Right renal cortex interstitium (tissue), 3 donors: ENCODE measurements at places on chromosomes 5 and 9. TPM values are rescaled to one million over a fixed set of nuclear protein-coding genes. Genes with fewer than 3 reads are reported as not detected.

- DNase-seq, result no peak
Measured at GRCh38 chr5:57495285-57496086, 12.9 kb upstream of the ACTBL2 start.

GRCh38 chr9:6562871-6563430, 82.6 kb downstream of the GLDC start:
- no peak for DNase-seq

DNA sequence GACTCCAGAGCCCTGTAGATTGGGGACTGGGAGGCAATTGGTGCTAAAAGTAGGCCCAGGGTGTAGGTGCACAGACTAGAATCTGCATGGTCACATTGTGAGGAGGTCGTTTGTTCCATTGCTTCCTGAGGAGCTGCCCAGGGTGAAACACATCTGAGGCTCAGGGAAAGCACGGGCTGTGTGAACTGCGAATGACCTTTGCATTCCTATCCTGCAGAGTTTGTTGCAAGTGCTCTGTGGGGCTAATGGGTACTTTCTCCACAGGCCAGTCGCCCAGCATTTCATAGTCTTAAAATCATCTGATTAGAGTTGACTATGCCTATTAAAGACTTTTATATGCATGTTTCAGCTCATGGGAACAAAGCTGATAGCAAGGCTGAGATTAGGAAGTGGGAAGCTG, 14.4 kb upstream of the SLC46A2 start:
- no peak for DNase-seq

DNA sequence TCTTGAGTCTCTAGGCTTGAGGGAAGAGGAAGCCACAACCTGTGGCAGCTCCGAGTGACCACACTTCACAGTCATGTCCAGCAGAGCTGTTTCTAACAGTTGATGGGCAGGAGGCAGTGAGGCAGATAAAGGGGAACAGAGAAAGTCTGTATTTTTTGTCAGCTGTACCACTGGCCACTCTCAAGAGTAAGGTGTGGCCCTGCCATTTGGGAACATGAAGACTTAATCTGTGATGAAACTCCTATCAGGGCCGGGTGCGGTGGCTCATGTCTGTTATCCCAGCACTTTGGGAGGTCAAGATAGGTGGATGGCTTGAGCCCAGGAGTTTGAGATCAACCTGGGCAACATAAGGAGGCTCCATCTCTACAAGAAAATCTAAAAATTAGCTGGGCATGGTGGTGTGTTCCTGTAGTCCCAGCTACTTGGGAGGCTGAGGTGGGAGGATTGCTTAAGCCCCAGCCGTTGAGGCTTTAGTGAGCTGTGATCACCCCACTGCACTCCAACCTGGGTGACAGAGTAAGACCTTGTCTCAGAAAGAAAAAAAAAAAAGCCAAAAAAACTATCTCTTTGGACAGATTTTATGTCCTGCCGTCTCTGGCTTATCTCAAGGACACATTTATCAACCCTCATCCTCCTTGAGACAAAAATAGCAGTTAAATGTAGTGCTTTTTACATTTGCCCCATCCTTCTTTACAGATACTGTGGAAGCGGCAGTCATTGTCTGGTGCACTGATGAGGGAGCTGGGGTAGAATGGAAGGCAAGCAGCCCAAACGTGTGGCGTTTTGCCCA, 11.9 kb upstream of the COL15A1 start:
- DNase-seq, result no peak

DNA sequence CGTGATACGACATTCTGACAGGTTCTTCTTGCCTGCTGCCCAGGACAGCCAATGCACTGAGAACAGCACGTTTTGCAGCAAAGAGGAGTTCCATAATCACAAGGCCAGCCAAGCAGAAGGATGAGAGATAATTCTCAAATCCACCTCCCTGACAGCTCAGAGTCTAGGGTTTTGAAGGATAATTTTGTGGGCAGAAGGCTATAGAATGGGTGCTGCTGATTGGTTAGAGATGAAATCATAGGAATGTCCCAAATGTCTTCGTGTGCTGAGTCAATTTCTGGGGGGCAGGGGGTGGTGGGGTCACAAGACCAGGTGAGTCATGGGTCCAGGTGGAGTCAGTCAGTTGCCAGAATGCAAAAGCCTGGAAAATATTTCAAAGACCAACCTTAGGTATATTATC, 175.5 kb upstream of the SLC30A5 start:
- DNase-seq, result no peak

GRCh38 chr5:172140120-172140519, 47.9 kb downstream of the STK10 start:
- no peak for DNase-seq

GRCh38 chr9:15915711-15916110, 362.9 kb downstream of the CCDC171 start:
- DNase-seq, result no peak

DNA sequence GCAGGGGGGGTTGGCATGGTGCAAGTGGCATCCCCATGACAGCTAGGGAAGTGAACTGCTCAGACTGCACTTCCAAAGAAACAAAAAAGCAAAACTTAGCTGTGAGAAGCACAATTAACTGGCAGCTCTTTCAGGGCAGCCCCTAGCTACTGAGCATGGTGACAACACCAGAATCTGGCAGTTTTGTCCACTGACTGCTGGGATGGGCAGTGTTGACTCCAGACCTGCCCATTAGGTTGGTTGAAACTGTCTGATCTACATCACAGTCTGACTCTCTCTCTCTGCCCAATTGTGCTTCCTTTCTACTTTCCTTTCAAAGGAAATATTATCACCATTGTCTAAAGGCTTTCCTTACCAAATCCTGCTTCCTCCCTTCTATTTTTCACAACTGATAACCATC, 12.5 kb upstream of the RAD23B start:
- DNase-seq, result no peak

DNA sequence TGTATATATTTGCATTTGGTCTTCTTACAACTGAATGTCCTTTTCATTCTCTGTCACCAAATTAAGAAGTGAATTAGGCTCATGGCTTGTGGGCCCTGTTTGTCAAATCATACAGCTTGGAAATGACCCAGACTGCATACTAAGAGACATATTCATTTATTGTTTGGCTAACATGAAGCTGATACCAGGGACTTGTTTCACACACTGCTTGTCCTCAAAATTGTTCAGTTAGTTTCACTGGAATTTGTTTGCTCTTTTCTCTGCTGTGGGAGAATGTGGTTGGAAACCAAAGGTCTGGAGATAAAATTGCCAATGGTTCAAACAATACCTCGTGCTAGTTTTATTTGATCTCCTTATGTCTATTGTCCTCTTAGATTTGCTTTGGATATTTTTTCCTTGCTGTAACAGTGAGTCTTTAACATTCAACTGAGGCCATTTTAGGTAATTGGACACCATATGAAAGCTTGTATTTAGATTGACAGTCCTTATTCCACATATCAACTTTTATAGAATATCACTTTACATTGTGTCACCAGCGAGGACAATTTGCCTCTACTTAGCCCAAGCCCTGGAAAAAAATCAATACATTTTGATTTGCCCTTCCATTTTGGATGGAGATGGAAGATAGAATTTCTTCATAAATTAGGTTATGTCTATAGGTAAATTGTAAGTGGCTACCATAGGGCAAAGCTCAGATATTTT, 144.3 kb upstream of the MTAP start:
- DNase-seq, result no peak

DNA sequence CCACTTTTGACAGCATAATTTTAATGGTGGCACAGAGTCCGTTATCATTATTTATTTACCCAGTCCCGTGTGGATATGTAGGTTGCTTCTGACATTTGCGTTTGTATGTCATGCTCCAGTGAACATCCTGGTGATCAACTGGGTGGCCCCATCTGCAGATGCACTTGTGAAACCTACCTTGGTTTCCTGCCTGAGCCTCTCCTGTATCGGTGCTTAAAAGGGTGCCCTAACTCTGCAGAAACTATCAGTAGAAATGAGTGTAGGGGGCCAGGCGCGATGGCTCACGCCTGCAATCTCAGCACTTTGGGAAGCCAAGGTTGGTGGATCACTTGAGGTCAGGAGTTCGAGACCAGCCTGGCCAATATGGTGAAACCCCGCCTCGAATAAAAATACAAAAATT, 92.1 kb upstream of the IER5L start:
- no peak for DNase-seq

DNA sequence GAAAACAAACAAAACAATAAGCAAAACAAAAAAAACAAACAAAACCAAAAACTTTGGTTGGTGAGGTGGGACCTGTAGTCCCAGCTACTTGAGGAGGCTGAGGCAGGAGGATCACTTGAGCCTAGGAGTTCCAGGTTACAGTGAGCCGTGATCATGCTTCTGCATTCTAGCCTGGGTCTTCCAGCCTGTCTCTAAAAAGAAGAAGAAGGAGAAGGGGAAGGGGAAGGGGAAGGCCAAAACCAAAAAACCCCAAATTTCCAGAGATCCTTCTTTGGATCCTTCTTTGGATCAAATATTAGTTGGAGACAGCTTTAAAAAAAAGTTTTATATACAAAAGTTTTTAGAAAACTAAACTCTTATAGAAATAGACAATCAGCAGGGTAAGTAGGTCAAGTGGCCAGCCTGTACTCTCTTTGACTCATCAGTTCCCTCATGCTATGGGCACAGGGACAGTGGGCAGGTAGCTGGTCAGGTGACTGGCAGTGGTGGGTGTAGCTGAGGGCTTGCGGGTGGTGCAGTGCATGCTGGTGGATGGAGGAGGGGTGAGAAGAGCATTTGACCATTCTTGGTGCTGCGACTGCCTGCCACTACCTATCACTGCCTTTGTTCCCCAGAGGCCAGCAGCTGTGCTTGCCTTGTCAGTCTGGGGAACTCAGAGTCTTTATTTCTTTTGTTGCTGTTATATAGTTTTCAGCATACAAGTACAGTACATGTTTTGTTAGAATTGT, 12.6 kb downstream of the RCL1 start:
- no peak for DNase-seq

- no peak for DNase-seq
Measured at GRCh38 chr9:110072597-110073355, 135.2 kb downstream of the C9orf152 start.

Gene SLC36A2
- 6.2 TPM for polyA plus RNA-seq

Gene LRRC19
- polyA plus RNA-seq, result 13.4 TPM

Gene PCDHGA7
- polyA plus RNA-seq, result 2.3 TPM

Gene EXOSC2
- 41.9 TPM for polyA plus RNA-seq

Gene NRARP
- 6.4 TPM for polyA plus RNA-seq

Gene CCDC152
- 15.4 TPM for polyA plus RNA-seq

Gene TGFBR1
- polyA plus RNA-seq, result 52.3 TPM

Gene SYNPO
- polyA plus RNA-seq, result 85.2 TPM

Gene PLPP6
- polyA plus RNA-seq, result 17.9 TPM

Gene TRAF1
- polyA plus RNA-seq, result 4.5 TPM

Gene NUDT12
- 33.7 TPM for polyA plus RNA-seq

Gene FBP2
- polyA plus RNA-seq, result 0.21 TPM
